ENCODE measurements at places on chromosomes 1 and 21.

DNA sequence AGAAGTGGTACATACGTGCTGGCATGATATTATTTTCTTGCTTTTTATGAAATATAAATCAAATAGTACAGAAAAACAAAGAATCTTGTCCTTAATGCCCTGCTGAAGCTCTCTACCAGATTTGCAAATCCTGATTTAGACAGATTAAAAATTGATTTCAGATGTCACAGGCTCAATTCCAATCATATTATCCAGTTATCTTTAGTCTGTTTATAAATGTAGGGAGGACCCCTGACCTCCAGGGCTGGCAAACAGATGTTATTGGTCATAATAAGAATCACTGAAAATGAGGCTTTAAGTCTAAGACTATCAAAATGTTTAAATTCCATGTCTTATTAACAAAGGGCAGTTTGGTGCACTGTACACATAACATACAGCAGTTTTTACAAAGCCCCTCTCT lies 62.1 kb downstream of the TP53BP2 start:
- DNase-seq, result no peak

DNA sequence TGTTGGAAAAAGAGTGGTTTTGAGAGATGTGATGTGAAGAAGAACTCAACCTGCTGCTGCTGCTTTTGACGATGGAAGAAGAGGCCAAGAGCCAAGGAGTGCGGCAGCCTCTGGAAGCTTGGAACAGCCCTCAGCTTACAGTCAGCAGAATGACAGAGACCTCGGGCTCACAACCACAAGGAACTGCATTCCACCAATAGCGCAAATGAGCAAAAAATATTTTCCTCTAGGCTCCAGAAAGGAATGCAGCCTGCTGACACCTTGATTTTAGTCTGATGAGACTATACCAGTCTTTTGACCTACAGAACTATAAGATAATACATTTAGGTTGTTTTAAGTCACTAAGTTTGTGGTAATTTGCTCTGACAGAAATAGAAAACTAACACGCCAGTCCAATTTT lies 10.2 kb downstream of the SDHB start:
- no peak for DNase-seq

DNA sequence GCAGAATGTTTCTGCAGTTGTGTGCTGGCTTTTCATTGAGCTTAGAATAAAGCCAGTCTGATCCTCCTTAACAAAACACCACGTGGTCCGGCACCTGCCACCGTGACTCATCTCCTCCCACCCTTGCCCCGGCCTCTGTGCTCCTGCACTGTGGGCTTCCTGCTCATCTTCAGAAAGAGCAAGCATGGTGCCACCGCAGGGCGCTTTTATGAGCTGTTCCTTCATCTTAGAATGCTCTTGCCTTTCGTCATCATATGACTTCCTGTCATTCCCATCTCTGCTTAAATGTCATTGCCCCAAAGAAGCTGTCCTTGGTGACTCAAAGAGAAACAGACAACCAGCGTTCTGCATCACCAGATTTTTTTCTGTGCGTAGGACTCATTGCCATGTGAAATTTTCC lies 117.8 kb downstream of the HHAT start:
- peak; percentile 70 for DNase-seq

DNA sequence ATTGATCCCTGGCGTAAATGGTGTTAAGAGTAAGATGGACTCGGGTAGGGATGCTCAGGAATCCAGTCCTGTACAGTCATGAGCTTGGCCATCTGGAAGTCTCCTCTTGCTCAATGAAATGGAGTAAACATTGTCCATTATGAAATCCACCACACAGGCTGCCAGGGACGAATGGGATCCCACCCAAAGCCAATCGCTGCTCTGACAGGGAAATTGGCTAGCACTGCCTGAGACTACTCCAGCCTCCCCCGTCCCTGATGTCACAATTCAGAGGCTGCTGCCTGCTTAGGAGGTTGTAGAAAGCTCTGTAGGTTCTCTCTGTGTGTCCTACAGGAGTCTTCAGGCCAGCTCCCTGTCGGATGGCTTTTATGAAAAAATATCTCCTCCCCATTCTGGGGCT lies at the start of gene HSD11B1:
Gene HSD11B1 (plus strand): TSS at position 263 of the 400 bp plus-strand sequence. CDS start 97 bp downstream, at position 360.
- no peak for DNase-seq

- DNase-seq, result no peak
Measured at GRCh38 chr1:230641346-230641745, 935 bp upstream of the COG2 start.

GRCh38 chr1:40315795-40316594 lies 1.1 kb downstream of the COL9A2 start:
- DNase-seq, result no peak
